ENCODE measurements at places on chromosomes 13 and 19.

DNA sequence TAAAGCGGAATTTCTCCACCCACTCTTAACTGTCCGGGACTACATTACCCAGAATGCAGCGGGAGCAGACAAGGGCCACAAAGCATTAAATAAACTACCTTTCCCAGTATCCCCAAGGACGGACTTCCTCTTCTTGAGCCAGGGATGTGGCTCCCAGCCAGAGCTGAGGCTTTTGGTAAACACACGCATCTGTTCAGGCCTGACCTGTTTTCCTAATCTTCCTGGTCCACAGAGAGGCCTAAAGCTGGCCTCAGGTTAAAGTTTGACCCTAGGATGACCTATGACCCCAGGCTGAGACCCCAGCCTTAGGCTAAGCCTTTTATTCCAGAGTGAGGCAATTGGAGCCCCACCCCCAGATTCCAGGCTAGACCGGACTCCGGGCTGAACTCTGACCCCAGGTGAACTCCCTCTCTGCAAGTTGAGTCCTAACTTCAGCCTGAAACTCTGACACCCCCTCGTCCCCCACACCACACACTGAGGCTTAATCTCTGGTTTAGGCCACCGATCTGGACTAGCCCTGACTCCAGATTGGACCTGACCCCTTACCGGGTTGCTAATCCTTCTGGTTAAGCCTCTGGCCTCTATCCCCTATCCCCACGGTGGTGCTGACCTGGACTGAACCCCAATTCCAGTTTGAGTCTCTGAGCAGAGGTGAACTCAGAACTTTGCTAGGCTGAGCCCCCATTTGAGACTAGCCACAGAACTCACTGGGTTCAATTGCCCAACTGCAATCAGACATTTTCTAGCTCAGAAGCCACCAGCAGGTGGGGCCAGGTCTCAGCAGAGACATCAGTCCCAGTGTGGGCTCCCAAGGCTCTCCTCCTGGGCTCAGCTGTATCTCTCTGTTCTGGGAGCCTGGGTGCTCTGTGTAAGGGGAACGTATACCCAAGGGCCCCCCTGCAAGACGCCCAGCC is 750 bp upstream of the GPR108 start:
- H3K27me3 ChIP-seq, result no peaks in the 10 kb centered on the region
- H3K4me3 ChIP-seq, result no peak overlapping the region
- H3K4me1 ChIP-seq, result peaks cover 25% of the 10 kb centered on the region
- H3K36me3 ChIP-seq, result peaks cover 5% of the 10 kb centered on the region

DNA sequence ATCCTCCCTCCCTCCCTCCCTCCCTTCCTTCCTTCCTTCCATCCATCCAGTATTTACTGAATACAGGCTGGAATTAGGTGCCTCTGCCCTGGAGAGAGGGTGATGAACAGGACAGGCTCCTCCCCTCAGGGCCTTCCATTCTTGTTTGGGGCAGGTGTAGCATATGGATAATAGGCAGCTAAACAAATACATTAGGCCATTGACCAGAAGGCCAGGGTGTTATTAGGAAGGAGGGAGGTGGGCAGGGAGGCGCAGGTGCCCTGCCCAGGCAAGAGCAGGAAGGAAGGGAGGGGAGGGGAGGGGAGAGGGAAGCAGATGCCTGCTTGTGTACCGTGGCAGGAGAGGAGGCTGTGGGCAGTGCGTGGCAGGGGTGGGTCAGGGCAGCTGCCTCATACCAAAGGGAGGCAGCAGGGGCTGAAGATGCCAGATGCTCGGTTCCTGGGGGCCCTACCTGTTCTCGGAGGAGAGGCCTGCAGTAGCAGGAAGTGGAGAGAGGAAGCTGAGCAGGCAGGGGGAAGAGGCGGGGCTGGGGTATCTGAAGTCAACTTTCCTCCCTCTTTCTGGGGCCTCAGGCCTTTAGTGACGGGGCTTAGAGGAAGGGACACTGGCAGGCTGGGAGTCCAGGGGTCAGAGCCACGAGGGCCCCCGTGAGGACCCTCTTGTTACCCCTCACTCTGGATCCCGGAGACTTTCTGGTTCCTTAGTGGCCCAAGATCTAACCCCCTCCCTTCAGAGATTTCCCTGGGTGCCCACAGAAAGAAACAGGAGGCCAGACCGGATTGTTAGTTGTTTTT is at the start of gene RINL:
RINL (minus strand) TSS at position 495 of the 794 bp plus-strand sequence. CDS start 1,533 bp downstream, outside the sequence.
- DNase-seq, result no peak
- H3K4me1 ChIP-seq, result no peaks in the 10 kb centered on the region
- no peak within 1 kb of the TSS for H3K4me3 ChIP-seq
- no peak within 1 kb of the TSS for H3K27ac ChIP-seq
- no peaks in the 10 kb centered on the region for H3K27me3 ChIP-seq
- no peaks in the 10 kb centered on the region for H3K36me3 ChIP-seq

- DNase-seq, result peak; percentile 2
- H3K36me3 ChIP-seq, result no peaks in the 10 kb centered on the region
- H3K4me3 ChIP-seq, result no peak overlapping the region
- no peaks in the 10 kb centered on the region for H3K4me1 ChIP-seq
These were observed 23.2 kb upstream of the CYP2A13 start for GRCh38 chr19:41064974-41065569.

GRCh38 chr13:45786293-45786920 is 65.1 kb downstream of the SIAH3 start:
- H3K4me3 ChIP-seq, result no peak overlapping the region
- H3K27me3 ChIP-seq, result peaks cover 7% of the 10 kb centered on the region
- DNase-seq, result no peak

DNA sequence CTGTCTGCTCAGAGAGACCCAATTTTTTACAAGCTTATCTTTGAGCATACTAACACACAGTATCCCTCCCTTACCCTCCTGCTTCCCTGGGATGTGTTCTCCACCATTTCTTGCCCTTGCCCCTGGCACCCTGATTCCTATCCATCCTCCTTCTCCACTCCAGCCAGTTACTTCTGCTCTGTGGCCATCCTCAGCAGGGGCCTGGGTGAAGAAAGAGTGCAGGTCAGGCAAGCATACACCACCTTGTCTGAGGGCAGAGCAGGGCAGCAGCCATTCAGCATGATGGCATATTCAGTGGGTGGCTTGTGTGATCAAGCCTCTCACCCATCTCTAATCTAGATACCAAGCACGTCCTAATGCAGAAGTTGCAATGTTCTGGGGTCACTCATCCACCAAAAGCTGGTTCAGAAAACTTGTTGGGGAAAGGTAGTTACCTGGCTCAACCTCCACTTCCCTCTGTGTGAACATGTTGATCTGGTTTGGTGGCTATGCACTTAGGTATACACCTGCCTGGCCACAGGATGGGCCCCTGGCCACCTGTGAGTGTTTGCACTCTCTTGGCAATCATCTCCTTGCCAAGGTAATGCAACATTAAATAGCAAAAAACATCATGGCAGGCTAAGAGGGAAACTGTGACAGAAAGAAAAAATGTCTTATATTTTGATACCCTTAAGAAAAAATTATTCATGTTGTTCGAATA is 900.3 kb upstream of the MIR17HG start:
- no peak overlapping the region for H3K4me3 ChIP-seq
- H3K36me3 ChIP-seq, result no peaks in the 10 kb centered on the region
- no peak for DNase-seq
- H3K4me1 ChIP-seq, result peaks cover 33% of the 10 kb centered on the region
- H3K27me3 ChIP-seq, result no peaks in the 10 kb centered on the region

DNA sequence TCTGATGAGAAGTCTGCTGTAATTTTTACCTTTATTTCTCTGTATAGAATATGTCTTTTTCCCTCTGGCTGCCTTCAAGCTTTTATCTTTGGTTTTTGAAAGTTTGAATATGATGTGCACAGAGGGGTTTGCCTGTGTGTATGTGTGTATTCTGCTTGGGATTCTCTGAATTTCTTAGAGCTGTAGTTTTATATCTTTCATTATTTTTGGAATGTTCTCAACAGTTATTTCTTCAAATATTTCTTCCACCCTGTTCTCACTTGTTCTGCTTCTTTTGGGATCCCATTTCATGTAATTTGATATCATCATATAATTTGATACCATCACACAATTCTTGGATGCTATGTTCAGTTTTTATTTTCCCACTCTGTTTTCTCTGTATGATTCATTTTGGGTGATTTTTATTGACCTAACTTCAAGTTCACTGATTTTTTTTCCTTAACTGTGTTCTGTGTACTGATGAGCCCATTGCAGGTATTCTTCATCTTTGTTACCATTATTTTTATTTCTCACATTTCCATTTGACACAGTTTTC is 7.5 kb downstream of the COG3 start:
- no peak overlapping the region for H3K4me3 ChIP-seq
- H3K36me3 ChIP-seq, result peaks cover 4% of the 10 kb centered on the region
- H3K4me1 ChIP-seq, result no peaks in the 10 kb centered on the region
- peak; percentile 10 for DNase-seq

DNA sequence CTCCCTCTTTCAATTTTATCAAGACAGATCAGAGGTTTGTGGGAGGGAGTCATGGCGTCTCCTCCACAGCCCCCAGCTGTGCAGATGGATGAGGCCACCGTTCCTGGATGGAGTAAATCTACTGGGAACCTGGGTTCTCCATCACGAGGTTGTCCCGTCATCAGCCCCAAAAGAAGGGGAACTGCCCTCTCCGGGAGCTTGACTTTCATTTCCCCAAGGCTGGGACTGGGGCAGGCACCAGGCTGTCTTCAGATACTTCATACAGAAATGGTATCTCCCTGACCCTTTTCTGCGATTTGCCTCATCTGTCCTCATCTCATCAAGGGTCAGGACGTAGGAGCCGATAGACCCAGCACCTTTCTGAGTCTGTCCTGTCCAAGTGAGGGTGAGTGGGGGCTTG is 9.8 kb downstream of the LILRB2 start:
- no peak overlapping the region for H3K27ac ChIP-seq
- no peaks in the 10 kb centered on the region for H3K36me3 ChIP-seq
- DNase-seq, result no peak
- no peak overlapping the region for H3K4me3 ChIP-seq
- H3K4me1 ChIP-seq, result no peaks in the 10 kb centered on the region

DNA sequence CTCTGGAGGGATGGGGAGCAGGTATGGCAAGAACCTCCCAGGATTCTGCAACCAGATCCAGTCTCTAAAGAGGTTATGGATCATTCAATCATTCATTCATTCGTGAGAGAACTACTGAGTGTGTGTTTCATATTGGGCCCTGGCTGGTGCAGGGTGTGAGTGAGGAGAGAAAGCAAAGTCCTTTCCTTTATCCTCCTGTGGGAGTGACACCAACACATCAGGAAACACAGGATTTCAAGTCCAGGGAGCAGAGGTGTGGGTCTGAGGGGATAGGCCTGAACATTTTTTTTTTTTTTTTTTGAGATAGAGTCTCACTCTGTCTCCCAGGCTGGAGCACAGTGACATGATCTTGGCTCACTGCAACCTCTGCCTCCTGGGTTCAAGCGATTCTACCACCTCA is 3.3 kb downstream of the CEACAM1 start:
- DNase-seq, result no peak
- no peaks in the 10 kb centered on the region for H3K36me3 ChIP-seq
- no peaks in the 10 kb centered on the region for H3K27me3 ChIP-seq
- H3K4me3 ChIP-seq, result no peak overlapping the region
- H3K27ac ChIP-seq, result no peak overlapping the region

DNA sequence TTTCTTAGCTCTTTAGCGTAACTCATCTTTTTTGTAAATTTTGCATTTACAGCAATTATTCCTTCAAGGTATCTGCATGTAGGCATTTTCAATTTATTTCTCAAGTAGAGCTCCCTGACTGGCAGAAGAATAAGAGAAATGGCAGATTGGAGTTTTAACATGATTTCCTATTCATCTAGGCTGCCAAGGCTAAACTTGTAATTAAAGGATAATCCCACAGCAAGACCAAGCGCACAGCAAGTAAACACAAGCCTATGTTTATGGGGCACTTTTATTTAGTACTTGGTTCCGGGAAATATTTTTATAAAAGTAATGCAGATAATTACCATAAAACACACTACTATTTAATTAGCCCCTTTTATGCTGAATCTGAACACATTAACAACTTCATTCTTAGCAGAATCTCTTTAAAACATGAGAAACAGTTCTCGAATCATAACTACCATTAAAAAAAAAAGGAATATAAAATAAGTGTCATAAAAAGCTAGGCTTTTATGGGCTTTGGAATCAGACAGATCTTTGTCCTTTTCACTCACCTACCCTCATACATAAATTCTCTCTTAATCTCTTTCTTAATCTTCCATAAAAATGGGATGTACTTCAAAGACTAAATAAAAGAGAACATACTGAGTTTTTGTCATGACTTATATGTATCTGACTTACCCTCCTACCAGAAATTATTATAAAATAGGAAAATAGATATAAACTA is 961.6 kb upstream of the MIR17HG start:
- no peaks in the 10 kb centered on the region for H3K36me3 ChIP-seq
- no peak overlapping the region for H3K4me3 ChIP-seq
- DNase-seq, result no peak

GRCh38 chr13:98972627-98973026 is 5.2 kb downstream of the DOCK9 start:
- H3K4me1 ChIP-seq, result peaks cover 41% of the 10 kb centered on the region
- peak; percentile 88 for DNase-seq
- H3K27me3 ChIP-seq, result no peaks in the 10 kb centered on the region
- H3K36me3 ChIP-seq, result no peaks in the 10 kb centered on the region
- no peak overlapping the region for H3K4me3 ChIP-seq

GRCh38 chr19:18161636-18162002 is 8.7 kb downstream of the PIK3R2 start:
- H3K36me3 ChIP-seq, result peaks cover 17% of the 10 kb centered on the region
- H3K4me3 ChIP-seq, result no peak overlapping the region
- H3K27ac ChIP-seq, result no peak overlapping the region
- H3K27me3 ChIP-seq, result no peaks in the 10 kb centered on the region
- H3K4me1 ChIP-seq, result peaks cover 15% of the 10 kb centered on the region
- DNase-seq, result no peak

GRCh38 chr19:46486358-46486757 is 9.3 kb downstream of the PNMA8B start:
- DNase-seq, result no peak
- H3K4me1 ChIP-seq, result peaks cover 25% of the 10 kb centered on the region
- no peak overlapping the region for H3K27ac ChIP-seq
- no peak overlapping the region for H3K4me3 ChIP-seq
- H3K27me3 ChIP-seq, result peaks cover 17% of the 10 kb centered on the region

DNA sequence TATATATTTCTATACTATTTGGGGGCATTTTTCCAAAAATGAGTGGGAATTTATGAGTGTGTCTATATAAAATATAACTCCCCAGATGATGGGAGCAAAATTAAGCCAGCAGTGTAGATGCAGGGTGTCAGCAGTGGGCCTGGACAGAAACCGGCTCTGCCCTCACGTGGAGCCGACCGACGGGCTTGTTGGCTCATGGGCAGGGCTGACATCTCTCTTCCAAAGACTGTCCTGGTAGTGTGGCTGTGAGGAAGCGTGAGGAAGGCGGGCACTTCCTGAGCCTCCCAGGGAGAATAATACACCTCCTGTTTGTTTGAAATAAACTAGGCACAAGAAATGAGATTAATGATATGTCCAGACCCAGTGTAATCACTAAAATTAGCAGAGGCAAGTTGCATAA is 206.5 kb downstream of the TEX29 start:
- H3K4me1 ChIP-seq, result no peaks in the 10 kb centered on the region
- no peaks in the 10 kb centered on the region for H3K27me3 ChIP-seq
- H3K27ac ChIP-seq, result no peak overlapping the region
- no peak overlapping the region for H3K4me3 ChIP-seq

GRCh38 chr19:13887517-13887916 is 10.6 kb downstream of the NANOS3 start:
- peaks cover under 1% of the 10 kb centered on the region for H3K4me1 ChIP-seq
- no peak overlapping the region for H3K4me3 ChIP-seq
- peaks cover 2% of the 10 kb centered on the region for H3K27me3 ChIP-seq

All from astrocyte (in vitro differentiated cells and primary cell).